ENCODE measurements at places on chromosomes 3 and 15.

DNA sequence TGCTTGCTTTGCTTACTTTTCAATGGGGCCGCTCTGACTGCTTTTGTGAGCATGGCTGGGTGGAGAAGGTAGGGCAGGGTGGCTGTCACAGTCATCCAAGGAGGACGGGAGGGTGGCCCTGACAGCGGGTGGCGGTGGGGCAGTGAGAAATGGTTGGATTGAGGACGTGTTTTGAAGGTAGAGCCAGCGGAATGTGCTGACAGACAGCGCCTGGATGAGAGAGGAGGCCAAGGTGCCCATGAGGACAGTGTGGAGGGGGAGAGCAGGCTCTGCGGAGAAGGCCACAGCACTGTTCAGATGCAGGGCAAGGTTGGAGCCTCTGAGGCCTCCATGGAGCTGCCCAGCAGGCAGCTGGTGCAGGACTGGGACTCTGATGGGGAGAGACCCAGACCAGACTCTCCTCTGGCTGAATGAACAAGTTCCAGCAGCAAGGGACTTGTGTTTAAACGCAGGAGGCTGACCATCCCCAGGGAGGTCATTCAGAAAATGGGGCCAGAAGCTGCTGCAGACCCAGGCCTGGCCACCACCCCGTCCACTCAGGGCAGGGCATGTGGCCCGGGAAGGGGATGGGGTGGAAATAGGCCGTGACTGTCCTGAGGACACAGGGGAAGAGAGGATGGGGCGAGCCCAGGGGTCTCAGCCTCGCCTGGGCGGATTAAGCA is 120.3 kb upstream of the PRR20G start:
- DNase-seq, result no peak

GRCh38 chr3:146159616-146160320 is 1.2 kb downstream of the PLOD2 start:
- peak; percentile 17 for DNase-seq

DNA sequence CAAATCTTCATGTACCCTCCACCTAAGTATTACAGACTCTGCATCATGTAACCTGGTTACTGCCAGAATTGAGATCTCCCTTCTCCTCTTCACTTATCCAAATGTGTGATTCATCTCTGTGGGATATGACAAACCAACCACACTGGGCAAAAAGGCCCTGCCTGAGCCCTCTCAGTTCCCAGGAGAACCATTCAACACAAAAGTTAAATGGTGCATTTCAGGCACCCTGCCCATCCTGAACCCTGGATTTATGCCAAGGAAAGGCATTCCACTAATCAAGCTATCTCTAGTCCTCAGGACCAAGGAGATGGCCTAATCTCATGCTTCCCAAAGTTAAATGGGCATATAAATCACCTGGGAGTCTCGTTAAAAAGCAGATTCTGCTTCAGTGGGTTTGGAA is 108.5 kb downstream of the TNIK start:
- peak; percentile 94 for DNase-seq

- DNase-seq, result no peak
Measured at GRCh38 chr3:12742330-12743107, 16.5 kb downstream of the TMEM40 start.

DNA sequence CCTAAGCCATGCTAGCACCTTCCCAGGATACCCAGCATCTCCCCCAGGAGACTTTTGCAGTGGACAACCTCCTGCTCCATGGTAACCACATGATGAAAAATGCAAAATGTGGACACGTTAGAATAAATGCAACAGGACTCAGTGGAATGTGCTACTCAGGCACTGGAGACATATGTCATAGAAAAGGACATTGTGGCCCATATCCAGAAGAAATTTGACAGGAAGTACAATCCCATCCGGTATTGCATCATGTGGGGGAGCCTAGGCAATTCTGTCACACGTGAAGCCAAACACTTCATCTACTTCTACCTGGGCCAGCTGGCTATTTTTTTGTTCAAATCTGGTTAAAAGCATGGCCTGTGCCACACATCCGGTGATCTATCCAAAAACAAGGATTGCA is 227.2 kb upstream of the GPR149 start:
- no peak for DNase-seq

DNA sequence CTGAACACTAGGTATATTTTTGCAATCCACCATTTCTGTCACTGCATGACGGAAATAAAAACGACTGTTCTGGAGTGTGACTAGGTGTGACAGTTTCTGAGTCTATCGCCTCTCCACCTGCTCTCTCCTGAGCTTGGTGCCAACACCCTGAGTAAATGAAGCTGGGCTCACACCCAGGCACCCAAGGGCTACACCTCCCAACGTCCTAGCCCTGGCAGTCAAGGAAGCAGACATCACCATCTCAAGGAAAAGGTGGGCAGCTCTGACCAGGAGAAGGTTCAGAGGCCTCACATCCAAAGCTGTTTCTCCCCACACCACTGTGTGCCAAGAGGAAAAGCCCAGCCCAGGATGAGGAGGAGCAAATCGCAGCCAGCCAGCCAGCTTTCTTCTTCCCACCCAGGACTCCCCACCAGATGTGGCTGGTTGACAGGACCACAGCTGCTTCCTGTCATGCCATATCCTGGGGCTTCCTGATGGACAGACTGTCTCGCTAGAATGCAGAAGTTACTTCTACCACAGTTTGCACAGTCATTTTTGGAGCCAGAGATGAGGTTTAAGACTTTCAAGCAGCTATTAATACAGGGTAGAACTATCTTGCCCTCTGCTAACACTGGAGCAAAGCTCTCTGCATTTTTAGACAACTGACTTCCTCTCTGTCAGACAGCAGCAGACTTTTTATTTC is 3.3 kb downstream of the SCAMP2 start:
- no peak for DNase-seq

DNA sequence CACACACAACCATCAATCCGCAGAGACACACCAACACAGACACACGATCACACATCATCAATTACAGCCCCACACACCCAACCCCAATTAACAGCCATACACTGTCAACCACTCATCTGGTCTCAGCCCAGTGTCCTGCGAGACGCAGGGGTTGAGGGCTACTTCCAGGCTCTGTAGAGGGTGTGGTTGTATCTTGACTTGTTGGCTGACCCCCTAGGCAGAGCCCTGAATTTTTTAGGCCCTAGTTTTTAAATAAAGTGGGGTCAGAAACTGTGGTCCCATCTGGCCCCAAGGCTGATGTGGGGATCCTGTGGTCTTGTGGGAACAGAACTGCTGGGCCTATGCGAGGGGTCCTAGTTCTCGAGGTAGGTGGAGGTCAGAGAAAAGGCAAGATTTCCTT is 9.2 kb downstream of the VILL start:
- no peak for DNase-seq

DNA sequence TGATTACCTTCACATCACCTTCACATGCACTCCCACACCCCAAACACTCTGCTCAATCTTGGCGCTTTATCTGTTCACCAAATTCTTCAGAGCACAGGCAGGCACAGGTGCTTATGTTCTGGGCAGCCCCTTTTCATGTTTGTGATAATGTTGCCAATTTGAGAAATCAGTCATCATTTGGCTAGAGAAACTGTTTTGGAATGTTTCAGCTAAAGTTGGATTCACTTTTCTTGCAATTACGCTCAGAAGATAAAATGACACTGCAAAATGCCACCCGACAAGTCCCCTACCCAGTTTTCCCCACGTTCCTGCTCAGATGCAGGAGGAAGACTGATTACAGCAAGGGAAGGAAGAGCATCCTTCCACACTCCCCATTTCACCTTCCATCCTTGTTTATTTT is 192.9 kb upstream of the LRRN1 start:
- no peak for DNase-seq

- no peak for DNase-seq
Measured at GRCh38 chr3:194244167-194244566, 107.0 kb downstream of the CPN2 start.

DNA sequence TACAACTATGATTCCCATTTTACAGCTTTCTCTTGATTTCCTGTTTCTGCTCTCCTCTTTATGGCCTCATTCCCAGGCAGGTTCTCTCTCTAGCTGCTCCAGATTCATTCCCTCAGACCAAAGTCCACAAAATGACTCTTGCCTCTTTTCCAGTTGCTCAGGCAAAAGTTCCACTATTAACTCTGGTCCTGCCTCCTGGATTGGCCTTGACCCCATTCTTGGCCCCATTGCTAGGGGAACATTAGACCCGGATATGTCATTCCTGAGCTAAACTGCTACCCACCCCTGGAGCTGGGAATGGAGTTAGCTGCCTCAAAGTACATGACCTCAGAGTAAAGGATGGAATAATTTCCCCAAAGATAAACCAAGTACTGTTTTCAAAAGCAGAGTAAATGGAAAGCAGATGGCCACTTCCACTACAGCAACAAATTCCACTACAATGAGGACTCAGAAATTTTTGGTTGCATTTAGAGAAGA is 73.0 kb upstream of the GAP43 start:
- DNase-seq, result no peak

GRCh38 chr3:8869613-8870012 is 93.7 kb downstream of the RAD18 start:
- peak; percentile 99 for DNase-seq

DNA sequence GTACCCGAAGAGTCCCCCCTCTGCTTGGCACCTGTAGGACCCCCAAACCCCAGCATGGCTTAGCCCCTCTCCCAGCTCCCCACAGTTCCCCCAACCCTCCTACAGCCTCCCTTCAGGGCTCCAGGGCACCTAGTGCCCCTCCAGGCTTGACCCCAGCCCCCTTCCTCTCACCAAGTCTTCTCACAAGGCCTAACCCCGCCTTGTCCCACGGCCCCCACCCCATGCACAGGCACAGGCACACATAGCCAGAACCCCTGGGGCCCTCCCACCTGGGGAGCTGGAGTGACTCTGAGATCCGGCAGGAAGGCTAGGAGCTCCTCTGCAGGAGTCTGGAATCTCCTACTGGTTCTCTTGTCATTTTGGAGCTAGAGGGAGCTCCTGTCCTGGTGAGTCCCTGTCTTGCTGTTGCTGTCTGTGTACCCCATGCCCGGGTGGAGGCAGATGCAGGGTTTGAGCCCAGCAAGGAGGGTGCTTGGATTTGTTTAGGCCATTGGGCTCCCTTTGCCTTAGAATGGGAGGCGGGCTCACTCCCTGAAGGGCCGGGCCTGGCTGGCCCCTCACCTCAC is 39.6 kb downstream of the KLF13 start:
- no peak for DNase-seq

DNA sequence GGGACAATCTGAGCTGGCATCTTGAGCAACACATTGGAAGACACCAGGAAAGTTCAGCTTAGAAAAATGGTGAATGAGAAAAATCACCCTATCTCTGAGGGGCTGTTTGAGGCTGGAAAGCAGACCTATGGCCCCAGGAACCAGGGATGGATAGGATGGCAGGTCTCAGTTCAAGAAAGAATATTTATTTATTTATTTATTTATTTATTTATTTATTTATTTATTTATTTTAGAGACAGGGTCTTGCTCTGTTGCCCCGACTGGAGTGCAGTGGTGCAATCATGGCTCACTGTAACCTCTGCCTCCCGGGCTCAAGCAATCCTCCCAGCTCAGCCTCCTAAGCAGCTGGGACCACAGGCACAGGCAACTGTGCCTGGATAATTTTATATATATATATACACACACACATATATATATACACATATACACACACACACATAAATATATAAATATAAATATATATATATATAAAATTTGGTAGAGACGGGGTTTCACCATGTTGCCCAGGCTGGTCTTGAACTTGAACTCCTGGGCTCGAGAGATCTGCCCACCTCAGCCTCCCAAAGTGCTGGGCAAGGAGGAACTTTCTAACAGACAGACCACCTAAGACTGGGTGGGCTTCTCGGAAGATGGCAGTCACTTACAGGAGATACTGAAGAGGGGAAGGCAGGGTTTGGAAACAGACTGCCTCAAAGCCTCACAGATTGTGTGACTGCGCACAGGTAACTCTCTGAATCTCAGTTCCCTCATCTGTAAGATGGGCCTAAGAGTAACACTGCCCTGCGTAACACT is 29.7 kb downstream of the CCDC13 start:
- DNase-seq, result no peak

GRCh38 chr15:69849232-69849610 is 248.5 kb downstream of the TLE3 start:
- no peak for DNase-seq

- DNase-seq, result peak; percentile 49
Measured at GRCh38 chr3:15899388-15899787, 101.6 kb upstream of the ANKRD28 start.

- no peak for DNase-seq
Measured at GRCh38 chr3:141070727-141071357, 19.7 kb downstream of the SPSB4 start.

DNA sequence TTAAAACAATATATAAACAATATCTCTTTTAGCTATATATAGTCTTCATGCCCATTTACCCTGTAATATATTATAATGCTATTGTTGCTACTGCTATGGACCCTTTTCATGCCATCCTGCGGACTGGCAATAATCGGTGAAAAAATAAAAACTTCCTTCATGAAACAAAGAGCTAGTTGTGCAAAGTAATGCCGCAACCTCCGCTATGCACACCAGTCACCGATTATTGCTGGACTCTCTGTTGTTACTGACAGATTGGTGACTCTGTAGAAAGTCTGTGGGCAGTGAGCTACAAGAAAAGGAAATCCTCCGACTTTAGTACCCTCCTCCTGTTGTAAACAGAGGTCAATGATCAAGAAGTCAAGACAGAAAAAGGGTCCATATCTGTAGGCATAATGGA is 17.9 kb upstream of the ICE2 start:
- DNase-seq, result no peak

DNA sequence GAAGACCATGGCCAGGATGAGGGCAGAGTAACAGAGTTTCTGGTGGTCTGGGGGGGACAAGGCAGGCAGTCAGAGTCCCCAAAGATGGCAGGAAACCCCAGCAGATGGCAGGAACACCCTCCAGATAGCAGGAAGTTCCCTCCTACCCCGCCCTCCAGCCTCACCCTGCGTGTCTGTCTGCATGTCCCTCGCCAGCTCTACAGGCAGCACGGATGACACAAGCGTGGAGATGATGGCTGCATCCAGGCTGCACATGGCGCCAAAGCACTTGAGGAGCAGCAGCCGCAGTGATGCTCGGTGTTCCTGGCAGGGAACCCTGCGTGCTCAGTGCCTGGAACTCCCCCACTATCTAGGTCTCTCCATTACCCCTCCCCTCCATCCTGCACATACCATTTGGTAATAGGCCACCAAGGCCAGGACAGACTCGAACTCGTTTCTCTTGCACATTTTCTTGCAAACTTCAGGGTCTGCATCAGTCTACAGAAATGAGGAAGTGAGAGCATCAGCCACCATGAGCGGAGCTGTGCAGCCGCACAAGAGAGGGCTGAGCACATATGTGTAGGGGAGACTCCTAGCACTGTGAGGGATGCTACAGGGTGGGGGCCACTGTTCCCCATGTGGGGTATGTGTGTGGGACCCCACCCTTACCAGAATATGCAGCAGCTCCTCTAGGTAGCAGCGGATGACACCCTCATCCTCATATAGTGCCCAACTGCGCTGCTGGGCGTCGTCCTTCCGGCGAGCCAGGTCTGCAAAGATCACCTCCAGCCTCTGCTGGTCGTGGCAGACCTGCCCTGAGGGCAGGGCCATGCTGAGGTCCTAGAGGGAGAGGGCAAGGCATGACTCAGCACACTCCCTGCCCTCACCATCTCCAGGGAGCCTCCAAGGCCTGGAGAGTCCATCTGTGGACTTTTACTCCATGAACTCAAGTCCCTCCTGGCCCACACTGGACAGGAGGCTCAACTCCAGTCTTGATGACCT is 6.0 kb downstream of the NCKIPSD start:
- no peak for DNase-seq

GRCh38 chr3:62911526-62911925 is 36.3 kb upstream of the CADPS start:
- no peak for DNase-seq

- DNase-seq, result no peak
Measured at GRCh38 chr3:133289322-133289721, 110.5 kb upstream of the BFSP2 start.
